ENCODE measurements at places on chromosomes 4 and X. TPM values are rescaled to one million over a fixed set of nuclear protein-coding genes. Genes with fewer than 3 reads are reported as not detected.
A peak's percentile ranks its signal among the peaks of the same experiment; 100 is the strongest.

- H3K36me3 ChIP-seq: no peaks in the 10 kb centered on the region
- no peak for DNase-seq
- no peaks in the 10 kb centered on the region for H3K27me3 ChIP-seq
- H3K27ac ChIP-seq: no peak overlapping the region
- no peak overlapping the region for H3K4me3 ChIP-seq
Measured at GRCh38 chr4:183431614-183432013, 12.8 kb upstream of the CDKN2AIP start.

DNA sequence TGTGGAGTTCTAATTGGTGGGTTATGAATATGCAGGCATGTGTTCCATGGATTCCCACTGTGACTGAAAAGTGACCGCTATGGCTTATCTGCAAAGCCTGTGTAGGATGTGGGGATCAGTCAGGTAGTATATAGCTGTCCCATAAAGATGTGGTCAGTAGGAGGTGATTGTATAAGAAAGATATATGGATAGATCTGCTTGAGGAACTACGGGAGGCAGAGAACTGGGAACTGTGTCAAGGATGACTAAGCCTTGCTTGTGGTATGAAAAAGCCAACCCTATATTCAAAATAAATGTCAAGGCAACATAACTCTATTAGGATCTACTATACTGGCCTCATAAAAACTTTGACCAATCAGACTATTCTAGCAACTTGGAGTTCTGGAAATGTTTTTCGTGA, 185.2 kb downstream of the KLHL4 start:
- H3K27me3 ChIP-seq: no peaks in the 10 kb centered on the region
- no peak overlapping the region for H3K27ac ChIP-seq
- H3K4me3 ChIP-seq: no peak overlapping the region
- no peaks in the 10 kb centered on the region for H3K4me1 ChIP-seq
- no peak for DNase-seq
- no peaks in the 10 kb centered on the region for H3K36me3 ChIP-seq

- no peaks in the 10 kb centered on the region for H3K4me1 ChIP-seq
- H3K4me3 ChIP-seq: no peak overlapping the region
- H3K27ac ChIP-seq: no peak overlapping the region
- no peak for DNase-seq
- no peaks in the 10 kb centered on the region for H3K36me3 ChIP-seq
Measured at GRCh38 chrX:22173966-22174365, 98.7 kb upstream of the CBLL2 start.

GRCh38 chr4:138114434-138114833, 127.7 kb downstream of the SLC7A11 start:
- H3K36me3 ChIP-seq: no peaks in the 10 kb centered on the region
- no peak for DNase-seq
- no peak overlapping the region for H3K4me3 ChIP-seq
- H3K4me1 ChIP-seq: peaks cover 10% of the 10 kb centered on the region
- no peaks in the 10 kb centered on the region for H3K27me3 ChIP-seq

- H3K27me3 ChIP-seq: peaks cover 30% of the 10 kb centered on the region
- no peak overlapping the region for H3K4me3 ChIP-seq
- no peak overlapping the region for H3K27ac ChIP-seq
Measured at GRCh38 chr4:89290727-89291516, 16.7 kb downstream of the GPRIN3 start.

- H3K4me3 ChIP-seq: no peak overlapping the region
- H3K27ac ChIP-seq: no peak overlapping the region
- H3K27me3 ChIP-seq: peaks cover 3% of the 10 kb centered on the region
- H3K36me3 ChIP-seq: no peaks in the 10 kb centered on the region
- no peak for DNase-seq
Measured at GRCh38 chr4:74378573-74378972, 13.6 kb downstream of the EREG start.

DNA sequence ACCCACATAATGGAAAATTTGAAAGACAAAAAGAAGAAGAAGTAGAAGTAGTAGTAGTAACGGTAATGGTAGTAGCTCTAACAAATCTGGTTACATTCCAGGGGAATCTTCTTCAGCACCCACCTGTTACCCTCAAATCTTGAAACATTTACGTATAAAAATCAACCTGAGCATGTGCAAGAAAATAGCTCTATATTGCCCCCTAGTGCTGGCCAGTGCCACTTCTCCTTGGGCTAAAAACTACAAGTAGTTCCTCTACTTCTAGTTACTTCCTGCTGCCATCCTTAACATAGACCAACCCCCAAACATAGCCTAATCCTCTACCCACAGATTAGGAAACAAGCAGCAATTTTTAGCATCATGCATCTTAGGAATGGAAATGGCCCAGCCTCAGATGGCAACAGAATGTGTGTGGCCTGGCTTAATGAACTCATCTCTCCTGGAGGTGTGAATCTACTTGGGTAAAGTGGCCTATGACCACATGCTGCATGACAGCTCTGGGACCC, 3.1 kb downstream of the PDGFC start:
- no peak for DNase-seq
- H3K4me1 ChIP-seq: peaks cover 53% of the 10 kb centered on the region
- H3K27ac ChIP-seq: no peak overlapping the region
- H3K27me3 ChIP-seq: no peaks in the 10 kb centered on the region
- H3K4me3 ChIP-seq: peak overlapping the region; percentile 91

DNA sequence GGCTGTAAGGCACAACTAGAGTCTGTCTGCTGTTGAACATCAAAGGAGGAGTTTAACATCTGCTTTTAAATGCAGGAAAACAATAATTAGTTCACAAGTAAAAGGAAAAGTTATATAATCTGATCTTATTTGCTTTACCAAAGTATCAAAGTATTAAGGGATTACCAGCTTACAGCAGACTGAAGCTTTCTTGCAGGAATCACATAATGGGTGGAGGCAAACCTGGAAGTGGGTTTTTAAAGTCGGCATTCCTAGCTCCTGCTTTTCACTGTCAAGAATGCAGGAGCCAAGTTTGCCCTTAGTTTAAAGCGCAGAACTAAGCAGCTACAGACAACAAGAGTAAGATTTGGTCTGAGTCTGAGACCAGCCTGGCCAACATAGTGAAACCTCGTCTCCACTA, 122.2 kb downstream of the APBB2 start:
- H3K27me3 ChIP-seq: no peaks in the 10 kb centered on the region
- no peak for DNase-seq
- peaks cover 2% of the 10 kb centered on the region for H3K4me1 ChIP-seq
- no peak overlapping the region for H3K4me3 ChIP-seq
- peaks cover 4% of the 10 kb centered on the region for H3K36me3 ChIP-seq
- H3K27ac ChIP-seq: no peak overlapping the region

- no peaks in the 10 kb centered on the region for H3K4me1 ChIP-seq
- no peak for DNase-seq
- peaks cover 8% of the 10 kb centered on the region for H3K27me3 ChIP-seq
- no peaks in the 10 kb centered on the region for H3K36me3 ChIP-seq
Measured at GRCh38 chr4:171561419-171561818, 251.8 kb upstream of the GALNTL6 start.

DNA sequence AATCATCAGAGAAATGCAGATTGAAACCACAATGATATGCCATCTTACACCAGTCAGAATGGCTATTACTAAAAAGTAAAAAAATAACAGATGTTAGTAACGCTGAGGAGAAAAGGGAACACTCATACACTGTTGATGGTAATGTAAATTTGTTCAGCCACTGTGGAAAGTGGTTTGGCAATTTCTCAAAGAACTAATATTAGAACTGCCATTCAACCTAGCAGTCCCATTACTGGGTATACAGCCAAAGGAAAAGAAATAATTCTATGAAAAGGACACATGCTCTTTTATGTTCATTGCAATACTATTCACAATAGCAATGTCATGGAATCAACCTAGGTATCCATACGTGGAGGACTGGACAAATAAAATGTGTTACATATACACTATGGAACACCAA, 566.3 kb downstream of the STPG2 start:
- H3K36me3 ChIP-seq: no peaks in the 10 kb centered on the region
- no peaks in the 10 kb centered on the region for H3K4me1 ChIP-seq
- peaks cover 4% of the 10 kb centered on the region for H3K27me3 ChIP-seq

DNA sequence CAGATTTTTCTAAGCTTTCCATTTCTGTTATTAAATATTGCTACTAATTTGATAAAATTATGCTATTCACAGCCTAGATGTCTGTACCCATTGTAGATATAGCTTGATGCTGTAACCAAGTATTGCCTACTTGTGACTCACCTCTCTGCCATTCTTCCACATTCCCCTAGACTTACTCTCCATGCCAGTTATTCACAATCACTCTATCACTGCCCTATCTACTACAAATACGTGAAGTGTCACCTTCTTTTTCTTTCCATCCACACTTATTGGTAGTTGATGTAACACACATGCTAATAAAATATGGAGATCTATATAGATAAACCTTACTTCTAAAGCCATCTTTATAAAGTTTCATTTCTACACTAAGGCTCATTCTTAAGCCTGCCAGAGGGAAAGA, 179.4 kb upstream of the PACRGL start:
- peak overlapping the region; percentile 17 for H3K27ac ChIP-seq
- H3K36me3 ChIP-seq: peaks cover 14% of the 10 kb centered on the region
- H3K4me3 ChIP-seq: no peak overlapping the region
- H3K4me1 ChIP-seq: peaks cover 6% of the 10 kb centered on the region
- no peaks in the 10 kb centered on the region for H3K27me3 ChIP-seq
- DNase-seq: no peak

GRCh38 chrX:10381193-10381592, 224.4 kb downstream of the CLCN4 start:
- DNase-seq: no peak
- no peak overlapping the region for H3K4me3 ChIP-seq
- H3K4me1 ChIP-seq: no peaks in the 10 kb centered on the region
- no peaks in the 10 kb centered on the region for H3K27me3 ChIP-seq
- H3K36me3 ChIP-seq: no peaks in the 10 kb centered on the region
- no peak overlapping the region for H3K27ac ChIP-seq

GRCh38 chr4:103105558-103106356, 6.1 kb upstream of the BDH2 start:
- no peaks in the 10 kb centered on the region for H3K27me3 ChIP-seq
- DNase-seq: no peak
- H3K36me3 ChIP-seq: peaks cover 3% of the 10 kb centered on the region
- no peaks in the 10 kb centered on the region for H3K4me1 ChIP-seq
- no peak overlapping the region for H3K27ac ChIP-seq
- no peak overlapping the region for H3K4me3 ChIP-seq

DNA sequence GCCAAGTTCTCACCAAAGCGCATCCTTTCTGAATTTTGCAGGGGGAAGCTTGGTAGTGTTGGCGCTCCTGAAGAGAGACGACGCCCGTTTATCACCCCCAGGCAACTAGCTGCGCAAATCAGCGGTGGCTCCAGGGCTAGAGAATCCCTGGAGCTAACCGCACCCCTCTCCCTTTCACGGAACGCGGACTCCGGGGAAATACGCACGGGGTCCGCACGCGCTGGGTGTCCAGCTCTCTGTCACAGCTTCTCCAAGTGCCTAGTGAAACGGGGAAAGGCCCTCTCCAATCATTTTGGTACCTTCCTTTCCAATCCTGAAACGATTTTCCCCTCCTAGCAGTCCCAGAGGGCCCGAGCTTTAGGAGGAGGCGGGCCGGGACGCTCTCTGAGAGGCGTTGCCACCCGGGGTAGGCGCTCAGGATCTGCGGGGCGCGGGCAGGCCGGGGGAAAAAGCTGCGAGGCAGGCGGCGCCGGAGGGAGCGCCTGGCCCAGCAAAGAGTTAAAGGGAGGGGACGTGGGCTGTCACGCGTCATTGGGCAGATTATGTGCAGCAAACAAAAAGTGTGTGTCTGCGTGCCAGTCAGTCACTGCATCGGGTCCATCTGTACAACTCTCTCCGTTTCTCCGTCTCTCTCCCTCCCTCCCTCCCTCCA, at the start of gene PRDM8:
TSS of gene PRDM8 (plus strand) at position 582 of the 652 bp plus-strand sequence. CDS start 2,578 bp downstream, outside the sequence.
- H3K4me1 ChIP-seq: peaks cover 25% of the 10 kb centered on the region
- H3K27ac ChIP-seq: no peak within 1 kb of the TSS
- H3K4me3 ChIP-seq: peak within 1 kb of the TSS; percentile 60
- H3K27me3 ChIP-seq: peaks cover 93% of the 10 kb centered on the region
- DNase-seq: no peak

ZNF280C gene
- 5.6 TPM for total RNA-seq

SCD5 gene
- total RNA-seq: 23.9 TPM

BEND2 gene
- not detected for total RNA-seq

TLR10 gene
- not detected for total RNA-seq

AKAP14 gene
- total RNA-seq: not detected

SPATA18 gene
- 11.9 TPM for total RNA-seq

Data from osteocyte (in vitro differentiated cells).